NCI-H460 (cell line): ENCODE measurements at places on chromosomes 16 and 17.

- no peak for DNase-seq
Measured at GRCh38 chr17:28407130-28407973, 1.3 kb upstream of the SLC46A1 start.

GRCh38 chr17:40547079-40547784 is 18.0 kb downstream of the CCR7 start:
- DNase-seq: no peak

- DNase-seq: no peak
Measured at GRCh38 chr16:70644763-70645597, 1.4 kb upstream of the IL34 start.

GRCh38 chr16:24822542-24822941 is 23.2 kb upstream of the SLC5A11 start:
- no peak for DNase-seq

GRCh38 chr17:6857336-6857735 is 25.8 kb upstream of the TEKT1 start:
- no peak for DNase-seq

GRCh38 chr17:73291260-73291801 is 20.5 kb downstream of the CDC42EP4 start:
- DNase-seq: peak; percentile 54

DNA sequence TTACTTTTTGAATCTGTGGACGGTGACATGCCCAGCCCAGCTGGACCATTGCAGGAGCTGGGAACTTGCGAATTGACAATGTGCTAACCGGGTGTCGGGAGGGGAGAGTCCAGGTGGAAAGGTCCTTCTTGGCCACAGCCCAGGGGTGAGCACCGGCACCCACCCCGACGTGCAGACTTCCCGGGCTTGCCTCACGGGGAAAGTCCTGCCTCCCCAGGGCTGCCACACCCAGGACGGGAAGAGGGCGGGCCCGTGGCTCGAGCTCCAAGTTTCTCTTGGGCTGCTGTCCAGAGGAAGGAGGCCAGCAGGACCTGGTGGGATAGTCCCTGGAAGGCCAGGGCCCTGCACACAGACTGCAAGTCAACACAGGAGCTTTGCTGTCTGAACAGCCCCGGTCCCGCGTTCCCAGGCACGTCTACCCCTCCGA is 17.7 kb downstream of the CARD14 start:
- DNase-seq: peak; percentile 26

DNA sequence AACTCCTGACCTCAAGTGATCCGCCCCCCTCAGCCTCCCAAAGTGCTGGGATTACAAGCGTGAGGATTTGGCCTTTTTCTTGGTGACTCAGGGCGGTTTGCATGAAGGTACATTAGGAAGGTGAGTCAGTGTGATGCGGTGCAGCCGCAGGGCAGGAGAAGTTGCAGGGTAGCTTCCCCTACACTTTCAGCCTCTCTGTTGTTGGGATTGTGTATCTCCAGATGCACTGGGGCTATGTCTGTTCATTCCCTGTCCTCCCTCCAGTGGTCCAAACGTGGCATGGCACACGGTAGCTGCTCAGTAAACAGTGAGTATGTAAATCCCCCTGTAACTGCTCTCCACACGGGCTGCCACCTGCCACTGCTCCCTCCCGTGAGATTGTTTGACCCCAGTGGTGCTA is 109.1 kb upstream of the CDC42EP4 start:
- DNase-seq: peak; percentile 26

DNA sequence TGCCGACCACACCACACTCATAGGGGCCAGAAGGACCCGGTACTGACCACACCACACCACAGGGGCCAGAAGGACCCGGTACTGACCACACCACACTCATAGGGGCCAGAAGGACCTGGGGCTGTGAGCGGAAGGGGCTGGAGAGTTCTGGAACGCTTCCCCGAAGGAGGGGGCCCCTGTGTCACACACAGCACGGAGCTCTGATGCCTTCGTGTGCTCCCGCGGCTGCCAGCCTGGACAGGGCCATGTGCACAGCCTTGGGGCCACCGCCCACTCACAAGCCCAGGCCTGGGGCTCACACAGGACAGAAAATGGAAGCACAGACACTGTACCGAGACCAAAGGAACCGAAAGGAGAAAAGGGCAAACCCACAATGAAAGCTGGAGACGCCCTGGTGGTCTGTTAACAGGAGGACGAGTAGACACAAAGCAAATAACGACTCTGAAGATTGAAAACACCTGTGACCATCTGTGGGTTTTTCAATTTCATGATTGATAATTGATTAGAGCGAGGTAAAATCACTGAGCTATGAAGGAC is 106.5 kb upstream of the METRNL start:
- no peak for DNase-seq

- no peak for DNase-seq
Measured at GRCh38 chr16:46862555-46863447, 21.4 kb upstream of the GPT2 start.

DNA sequence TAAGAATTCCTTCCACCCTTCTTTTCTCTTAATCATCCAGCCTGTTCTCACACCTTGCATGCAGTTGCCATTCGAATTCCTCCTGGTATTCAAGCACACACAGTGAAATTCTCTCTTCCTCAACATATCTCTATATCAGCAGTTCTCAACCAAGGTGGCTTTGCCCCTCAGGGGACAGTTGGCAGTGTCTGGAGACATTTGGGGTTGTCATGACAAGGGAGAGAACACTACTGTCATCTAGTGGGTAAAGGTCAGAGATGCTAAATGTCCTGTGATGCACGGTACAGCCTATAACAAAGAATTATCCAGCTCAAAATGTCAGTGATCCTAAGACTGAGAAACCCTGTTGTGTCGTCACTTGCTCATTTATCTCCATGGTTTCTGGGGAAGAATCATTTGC is 94.8 kb upstream of the CPHXL start:
- no peak for DNase-seq

DNA sequence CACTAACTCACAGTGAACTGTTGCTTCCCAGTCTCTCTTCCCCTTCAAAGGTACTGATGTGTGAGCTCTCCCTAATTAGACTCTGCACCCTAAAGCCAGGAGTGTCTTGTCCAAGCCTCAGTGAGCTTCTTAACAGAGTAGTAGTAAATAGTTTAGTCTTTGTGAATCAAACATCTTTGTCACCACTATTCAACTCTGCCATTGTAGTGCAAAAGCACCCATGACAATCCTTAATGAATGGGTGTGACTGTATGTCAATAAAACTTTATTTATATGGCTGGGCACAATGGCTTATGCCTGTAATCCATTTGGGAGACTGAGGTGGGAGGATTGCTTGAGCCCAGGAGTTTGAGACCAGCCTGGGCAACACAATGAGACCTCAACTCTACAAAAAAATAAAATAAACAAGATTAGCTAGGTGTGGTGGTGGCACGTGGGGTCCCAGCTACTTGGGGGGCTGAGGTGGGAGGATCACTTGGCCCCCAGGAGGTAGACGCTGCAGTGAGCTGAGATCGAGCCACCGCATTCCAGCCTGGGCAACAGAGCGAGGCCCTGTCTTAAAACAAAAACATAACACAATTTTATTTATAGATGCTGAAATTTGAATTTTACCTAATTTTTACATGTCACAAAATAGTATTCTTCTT is 45.5 kb upstream of the TNRC6A start:
- no peak for DNase-seq

DNA sequence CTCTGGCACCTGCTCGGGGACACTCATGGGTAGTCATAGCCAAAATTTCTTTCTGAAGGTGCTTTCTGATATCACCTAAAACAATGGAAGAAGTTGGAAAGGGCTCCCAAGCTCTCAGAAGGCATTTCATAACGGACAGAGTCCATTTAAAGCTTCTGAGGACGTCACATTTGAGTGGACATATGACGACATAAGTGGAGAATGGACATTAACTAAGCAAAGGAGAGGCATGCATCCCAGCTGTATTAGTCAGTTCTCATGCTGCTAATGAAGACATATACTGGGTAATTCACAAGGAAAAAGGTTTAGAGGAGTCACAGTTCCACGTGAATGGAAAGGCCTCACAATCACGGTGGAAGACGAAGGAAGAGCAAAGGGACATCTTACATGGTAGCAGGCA is 260.2 kb upstream of the DYNLRB2 start:
- DNase-seq: no peak

DNA sequence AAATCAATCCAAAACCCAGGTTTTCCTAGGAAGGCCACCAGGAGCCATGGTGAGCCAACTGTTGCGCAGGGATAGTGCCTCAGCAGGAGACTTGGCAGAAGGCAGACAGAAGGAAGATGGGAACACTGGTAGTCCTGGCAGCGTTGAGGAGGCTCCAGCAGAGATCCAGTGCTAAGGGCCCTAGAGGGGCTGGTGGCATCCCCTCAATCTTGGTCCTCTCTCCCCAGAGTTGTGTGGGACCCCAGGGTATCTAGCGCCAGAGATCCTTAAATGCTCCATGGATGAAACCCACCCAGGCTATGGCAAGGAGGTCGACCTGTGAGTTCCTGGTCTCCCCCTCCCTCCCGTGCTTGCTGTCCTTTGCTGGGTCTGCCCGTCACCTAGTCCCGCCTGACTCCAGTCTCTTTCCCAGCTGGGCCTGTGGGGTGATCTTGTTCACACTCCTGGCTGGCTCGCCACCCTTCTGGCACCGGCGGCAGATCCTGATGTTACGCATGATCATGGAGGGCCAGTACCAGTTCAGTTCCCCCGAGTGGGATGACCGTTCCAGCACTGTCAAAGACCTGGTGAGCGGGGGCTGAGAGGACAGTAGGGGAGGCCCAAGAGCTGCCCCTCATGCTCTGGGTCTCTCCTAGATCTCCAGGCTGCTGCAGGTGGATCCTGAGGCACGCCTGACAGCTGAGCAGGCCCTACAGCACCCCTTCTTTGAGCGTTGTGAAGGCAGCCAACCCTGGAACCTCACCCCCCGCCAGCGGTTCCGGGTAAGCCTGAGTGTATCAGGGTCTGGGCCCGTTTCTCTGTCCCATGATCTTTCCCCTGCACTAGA is 5.7 kb downstream of the CFAP119 start:
- no peak for DNase-seq

- no peak for DNase-seq
Measured at GRCh38 chr16:536746-537145, 9.2 kb downstream of the CAPN15 start.

DNA sequence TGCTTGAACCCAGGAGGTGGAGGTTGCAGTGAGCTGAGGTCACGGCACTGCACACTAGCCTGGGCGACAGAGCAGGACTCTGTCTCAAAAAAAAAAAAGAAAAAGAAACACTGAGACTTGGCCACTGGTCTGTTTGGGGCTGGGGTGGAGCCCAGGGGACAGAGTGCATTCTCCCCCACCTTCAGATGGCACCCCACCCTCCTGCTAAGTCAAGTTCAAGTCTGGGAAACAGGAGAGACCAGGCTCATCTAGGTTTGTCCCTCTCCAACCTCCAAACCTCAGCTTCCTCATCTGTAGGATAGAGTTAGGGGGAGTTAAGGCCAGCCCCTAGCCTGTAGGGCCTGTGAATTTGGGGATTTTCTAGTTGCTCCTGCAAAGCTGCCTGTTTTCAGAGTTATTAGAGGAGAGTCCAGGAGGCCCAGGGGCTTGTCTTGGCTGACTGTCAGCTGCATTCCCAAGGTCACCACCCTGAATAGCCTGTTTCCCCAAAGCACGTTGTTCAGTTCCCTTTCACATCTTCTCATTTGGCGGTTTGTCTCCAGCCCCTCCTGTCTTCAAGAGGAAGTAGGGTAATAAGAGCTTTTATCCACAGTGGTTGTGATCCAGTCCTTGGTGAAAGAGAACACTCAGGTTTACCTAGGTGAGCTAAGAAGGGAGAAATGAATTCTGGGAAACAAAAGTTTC is 2.2 kb downstream of the MT3 start:
- DNase-seq: no peak
